T-helper 1 cell (primary cell): ENCODE measurements at places on chromosomes 6 and 20.
A peak's percentile ranks its signal among the peaks of the same experiment; 100 is the strongest.

GRCh38 chr20:64080813-64081623, 1.1 kb downstream of the OPRL1 start:
- DNase-seq = no peak

- DNase-seq = no peak
These were observed 233.3 kb downstream of the PREX1 start for GRCh38 chr20:48594533-48594932.

- no peak for DNase-seq
These were observed 553.7 kb downstream of the CD109 start for GRCh38 chr6:74249658-74250057.

- no peak for DNase-seq
These were observed 15.7 kb downstream of the CNKSR3 start for GRCh38 chr6:154494592-154495311.

DNA sequence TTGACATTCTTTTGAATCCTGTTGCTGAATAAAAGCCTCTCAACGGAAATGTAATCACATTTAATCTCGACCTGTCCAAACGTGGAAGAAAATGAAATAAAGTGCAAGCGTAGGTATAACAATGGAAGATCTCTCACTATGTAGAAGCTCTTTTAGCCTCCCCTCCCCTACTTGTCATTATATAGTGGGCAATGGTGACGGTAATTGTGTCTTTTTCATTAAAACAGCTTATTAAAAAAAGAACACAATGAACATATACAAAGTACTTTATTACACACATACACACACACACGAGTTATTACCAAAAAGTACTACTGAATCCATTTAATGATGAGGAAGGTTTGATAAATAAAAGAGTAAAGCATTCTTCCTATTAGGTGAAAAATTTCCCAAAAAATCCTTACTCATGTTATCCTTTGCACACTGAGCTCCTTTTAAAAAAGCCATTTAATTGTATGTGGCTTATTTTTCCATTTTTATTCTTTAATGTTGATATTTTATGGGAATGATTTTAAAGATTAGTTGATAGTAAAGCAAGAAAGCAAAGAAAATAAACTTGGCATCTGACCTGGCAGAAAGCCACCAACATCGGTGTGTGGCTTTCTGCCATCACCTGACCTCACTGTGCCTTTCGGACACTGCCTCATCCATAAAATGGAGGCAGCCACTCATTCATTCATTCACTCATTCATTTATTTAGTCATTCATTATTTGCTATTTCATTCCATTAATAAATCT, 493 bp upstream of the SGK1 start:
- DNase-seq = no peak

DNA sequence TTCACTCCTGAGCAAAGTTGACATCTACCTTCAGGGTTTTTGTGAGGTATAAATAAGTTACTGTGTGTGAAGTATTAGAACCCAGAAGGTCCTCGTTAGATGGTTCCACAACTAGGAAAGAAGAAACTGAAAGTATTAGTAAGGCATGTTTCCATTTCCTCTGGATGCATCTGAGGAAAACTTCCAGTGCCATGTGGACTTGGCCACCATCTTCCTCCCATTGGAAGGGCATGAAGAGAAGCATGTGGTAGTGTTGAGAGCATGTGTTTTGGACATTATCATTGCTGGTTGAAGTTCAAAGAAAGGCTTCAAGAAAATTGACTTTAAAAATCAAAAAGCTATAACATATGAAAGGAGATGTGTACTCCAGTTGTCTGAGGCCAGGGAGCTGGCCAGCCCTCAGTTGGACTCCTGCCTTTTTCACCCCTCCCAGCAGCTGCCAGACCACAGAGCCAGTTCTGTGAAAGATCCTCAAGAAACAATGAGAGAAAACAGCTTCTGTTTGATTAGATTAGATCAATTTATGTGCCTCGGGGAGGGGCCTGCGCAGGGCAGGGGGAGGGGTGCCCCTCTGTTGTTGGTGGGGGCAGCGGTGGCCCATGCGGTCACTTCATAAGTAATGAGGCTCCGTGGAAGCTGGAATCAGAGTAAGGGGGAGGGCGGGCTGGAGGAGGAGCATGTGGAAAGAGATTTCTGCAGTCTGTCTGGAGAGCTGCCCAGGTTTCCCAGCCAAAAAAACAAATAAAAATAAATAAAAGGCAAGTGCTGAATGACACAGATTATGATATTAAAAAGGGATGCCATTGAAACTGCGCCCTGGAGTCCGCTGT, 154.0 kb downstream of the JARID2 start:
- no peak for DNase-seq

GRCh38 chr20:46031701-46032254, 2.8 kb downstream of the SLC12A5 start:
- DNase-seq = no peak

DNA sequence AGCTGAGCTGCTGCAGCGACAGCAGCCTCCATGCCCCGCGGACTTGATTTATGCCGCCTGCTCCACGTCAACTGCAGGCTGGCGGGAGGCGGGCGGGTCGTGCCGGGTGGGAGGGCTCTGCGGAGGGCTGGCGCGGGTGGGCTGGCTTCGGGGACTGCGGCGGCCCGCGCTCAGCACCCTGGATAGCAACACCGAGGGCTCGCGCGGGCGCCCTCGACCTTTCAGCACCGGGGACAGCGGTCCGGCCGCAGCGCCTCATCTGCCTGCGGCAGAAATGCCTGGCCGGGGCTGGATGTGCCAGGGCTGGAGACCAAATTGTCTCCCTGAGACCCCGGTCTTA, 792 bp downstream of the SNAP25 start:
- peak; percentile 58 for DNase-seq
